ENCODE measurements at places on chromosomes 12 and 14.
A peak's percentile ranks its signal among the peaks of the same experiment; 100 is the strongest.

- DNase-seq: no peak
These were observed 186.8 kb downstream of the CEP128 start for GRCh38 chr14:80754696-80755095.

GRCh38 chr12:122917507-122918121 is 21.7 kb upstream of the VPS37B start:
- peak; percentile 62 for DNase-seq

GRCh38 chr14:99862136-99862535 is 68.9 kb downstream of the EML1 start:
- DNase-seq: peak; percentile 40

GRCh38 chr14:66046035-66046434 is 440.1 kb upstream of the CCDC196 start:
- no peak for DNase-seq

- DNase-seq: peak; percentile 42
These were observed 938 bp downstream of the RALGAPA1 start for GRCh38 chr14:35808076-35808637.

DNA sequence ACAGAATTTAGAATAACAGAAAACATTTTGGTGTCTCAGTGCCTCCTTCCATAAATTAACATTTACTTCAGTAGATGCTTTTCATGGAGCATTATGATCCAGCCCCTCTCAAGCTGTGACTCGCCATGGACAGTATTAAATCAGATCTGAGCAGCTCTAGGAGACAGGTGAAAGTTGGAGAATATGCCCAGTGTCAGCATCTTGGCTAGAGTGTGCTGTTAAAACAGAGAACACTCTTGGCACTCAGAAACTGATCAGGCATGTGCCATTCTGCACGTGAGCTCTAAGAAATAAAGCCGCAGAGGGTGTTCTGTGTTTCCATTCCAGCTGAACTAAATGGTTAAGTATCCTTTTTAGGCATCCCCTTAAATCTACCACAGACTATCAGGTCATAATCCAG is 68.0 kb downstream of the DIP2B start:
- DNase-seq: no peak

DNA sequence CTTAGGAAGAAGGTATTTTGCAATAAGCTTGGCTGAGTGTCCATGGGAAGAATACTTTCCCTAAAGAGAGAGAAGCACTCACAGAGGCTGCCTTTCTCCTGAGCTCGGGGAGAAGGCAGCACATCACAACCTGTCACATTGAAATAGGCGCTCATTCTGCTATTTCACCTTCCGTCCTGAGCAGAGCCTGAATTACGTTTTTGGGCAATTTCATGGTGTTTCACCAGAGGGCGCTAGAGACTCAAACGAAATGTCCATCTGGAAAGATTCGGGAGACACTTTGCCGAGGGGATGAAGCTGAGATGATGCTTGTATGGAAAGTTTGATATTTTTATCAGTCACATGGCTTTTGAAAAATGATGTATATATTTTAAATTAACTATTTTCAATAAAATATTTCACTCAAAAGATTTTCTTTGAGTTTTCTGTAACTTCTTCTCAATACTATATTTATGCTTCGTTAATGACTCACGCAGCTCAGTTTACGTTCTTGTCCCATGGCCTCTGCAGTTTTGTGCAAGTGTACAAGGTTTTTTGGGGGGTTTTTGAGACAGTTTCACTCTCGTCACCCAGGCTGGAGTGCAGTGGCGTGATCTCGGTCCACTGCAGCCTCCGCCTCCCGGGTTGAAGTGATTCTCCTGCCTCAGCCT is 17.4 kb upstream of the B4GALNT3 start:
- peak; percentile 69 for DNase-seq

DNA sequence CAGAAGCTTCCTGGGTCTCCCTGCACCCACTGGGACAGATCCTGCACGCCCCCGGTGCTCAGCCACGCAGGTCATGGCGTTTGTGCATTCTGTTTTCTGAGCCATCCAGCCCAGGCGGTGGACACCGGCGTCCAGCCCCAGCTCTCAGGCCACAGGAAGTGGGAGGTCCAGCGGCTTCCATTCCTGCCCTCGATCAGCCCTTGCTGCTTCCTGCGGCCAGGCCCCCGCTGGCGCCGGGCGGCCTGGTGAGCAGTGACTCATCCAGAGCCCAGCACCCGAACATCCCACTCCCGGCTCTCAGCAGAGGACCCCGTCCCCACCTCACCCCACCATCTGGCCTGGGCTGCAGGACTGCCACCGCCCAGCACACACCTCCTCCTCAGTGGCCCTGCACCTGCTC is 18.0 kb upstream of the NUDT14 start:
- DNase-seq: peak; percentile 54

DNA sequence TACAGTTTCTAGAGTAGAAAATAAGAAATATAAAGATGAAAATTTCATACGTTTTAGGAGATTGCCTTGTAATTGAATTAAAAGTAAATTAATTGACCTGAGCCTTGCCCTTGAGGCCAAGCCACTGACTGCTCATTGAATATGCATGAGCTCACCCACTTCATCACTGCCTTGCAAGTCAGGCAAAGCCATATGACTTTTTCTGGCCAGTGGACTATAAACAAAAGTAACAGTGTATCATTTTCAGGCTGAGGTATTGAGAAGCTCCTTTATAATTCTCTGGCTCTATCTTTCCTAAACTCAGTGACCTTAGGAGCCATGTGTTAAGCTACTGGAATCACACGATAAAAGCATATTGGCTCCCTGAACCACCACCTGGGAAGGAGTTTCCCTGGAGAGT is 369.3 kb downstream of the NUAK1 start:
- DNase-seq: no peak

- no peak for DNase-seq
These were observed 90.1 kb downstream of the STXBP6 start for GRCh38 chr14:24959791-24960331.
